ENCODE measurements at places on chromosomes 2 and 18. TPM values are rescaled to one million over a fixed set of nuclear protein-coding genes. Genes with fewer than 3 reads are reported as not detected.

The CNDP1 gene
- 1.8 TPM for polyA plus RNA-seq

The ABCB11 gene
- polyA plus RNA-seq, result 0.13 TPM

The TLX2 gene
- 0.14 TPM for polyA plus RNA-seq

The DSC2 gene
- 45.7 TPM for polyA plus RNA-seq

The MOGAT1 gene
- not detected for polyA plus RNA-seq

The NYAP2 gene
- polyA plus RNA-seq, result not detected

The GAREM1 gene
- 30.9 TPM for polyA plus RNA-seq

The SH3RF3 gene
- polyA plus RNA-seq, result 6.2 TPM

The OR6B2 gene
- polyA plus RNA-seq, result not detected

The NT5DC4 gene
- polyA plus RNA-seq, result 0.05 TPM

The DCDC2C gene
- 0.17 TPM for polyA plus RNA-seq

The ROCK1 gene
- polyA plus RNA-seq, result 50.3 TPM

The PCARE gene
- 0.31 TPM for polyA plus RNA-seq

The CABYR gene
- 9.0 TPM for polyA plus RNA-seq

The MTLN gene
- polyA plus RNA-seq, result 25.8 TPM

The B4GALT6 gene
- polyA plus RNA-seq, result 14.3 TPM

The IL1R2 gene
- 0.36 TPM for polyA plus RNA-seq

The ADRA2B gene
- 3.0 TPM for polyA plus RNA-seq

The TMEM17 gene
- polyA plus RNA-seq, result 5.6 TPM

The GKN2 gene
- polyA plus RNA-seq, result not detected

The CAPN14 gene
- polyA plus RNA-seq, result 0.16 TPM

The ICOS gene
- polyA plus RNA-seq, result not detected

The KCNE4 gene
- polyA plus RNA-seq, result 14.3 TPM

The SERPINB12 gene
- polyA plus RNA-seq, result not detected

The GPR35 gene
- polyA plus RNA-seq, result 3.5 TPM

The ACVR2A gene
- polyA plus RNA-seq, result 22.4 TPM

The LINC00305 gene
- polyA plus RNA-seq, result 2.8 TPM

The ERBB4 gene
- polyA plus RNA-seq, result 39.4 TPM

The RIT2 gene
- polyA plus RNA-seq, result 0.22 TPM

The CNRIP1 gene
- 23.3 TPM for polyA plus RNA-seq

The SNTG2 gene
- polyA plus RNA-seq, result 2.8 TPM

The ACTG2 gene
- 0.40 TPM for polyA plus RNA-seq

The ITPRID2 gene
- 179 TPM for polyA plus RNA-seq

The CD8B2 gene
- 0.24 TPM for polyA plus RNA-seq

The SLC5A7 gene
- polyA plus RNA-seq, result 0.44 TPM

The MSH6 gene
- polyA plus RNA-seq, result 106 TPM

The FAM237A gene
- not detected for polyA plus RNA-seq

The UGT1A1 gene
- polyA plus RNA-seq, result 0.44 TPM

The KLHL29 gene
- 11.0 TPM for polyA plus RNA-seq
